ENCODE measurements at places on chromosomes 13 and 19.

DNA sequence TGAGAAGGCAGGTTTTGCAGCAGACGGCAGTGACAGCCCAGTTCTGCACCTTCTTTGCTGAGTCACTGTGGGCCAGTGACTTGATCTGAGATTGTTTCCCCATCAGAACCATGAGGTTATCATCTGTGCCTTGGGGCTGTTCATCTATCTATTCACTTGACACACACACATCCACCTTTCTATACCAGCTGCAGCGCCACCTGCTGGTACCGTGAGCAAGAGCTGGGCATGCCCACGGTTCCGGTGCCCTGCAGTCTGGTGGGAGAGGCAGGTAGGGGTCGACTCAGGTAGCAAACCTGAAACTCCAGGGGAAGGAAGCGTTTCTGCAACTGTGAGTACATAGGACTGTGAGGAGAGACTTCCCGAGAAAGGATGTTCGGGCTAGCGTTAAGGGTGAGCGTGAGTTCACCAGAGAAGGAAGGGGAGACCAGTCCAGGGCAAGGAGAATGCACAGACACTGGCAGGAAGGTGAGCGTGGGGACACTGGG, 7.5 kb upstream of the LIN7B start:
- DNase-seq = no peak

DNA sequence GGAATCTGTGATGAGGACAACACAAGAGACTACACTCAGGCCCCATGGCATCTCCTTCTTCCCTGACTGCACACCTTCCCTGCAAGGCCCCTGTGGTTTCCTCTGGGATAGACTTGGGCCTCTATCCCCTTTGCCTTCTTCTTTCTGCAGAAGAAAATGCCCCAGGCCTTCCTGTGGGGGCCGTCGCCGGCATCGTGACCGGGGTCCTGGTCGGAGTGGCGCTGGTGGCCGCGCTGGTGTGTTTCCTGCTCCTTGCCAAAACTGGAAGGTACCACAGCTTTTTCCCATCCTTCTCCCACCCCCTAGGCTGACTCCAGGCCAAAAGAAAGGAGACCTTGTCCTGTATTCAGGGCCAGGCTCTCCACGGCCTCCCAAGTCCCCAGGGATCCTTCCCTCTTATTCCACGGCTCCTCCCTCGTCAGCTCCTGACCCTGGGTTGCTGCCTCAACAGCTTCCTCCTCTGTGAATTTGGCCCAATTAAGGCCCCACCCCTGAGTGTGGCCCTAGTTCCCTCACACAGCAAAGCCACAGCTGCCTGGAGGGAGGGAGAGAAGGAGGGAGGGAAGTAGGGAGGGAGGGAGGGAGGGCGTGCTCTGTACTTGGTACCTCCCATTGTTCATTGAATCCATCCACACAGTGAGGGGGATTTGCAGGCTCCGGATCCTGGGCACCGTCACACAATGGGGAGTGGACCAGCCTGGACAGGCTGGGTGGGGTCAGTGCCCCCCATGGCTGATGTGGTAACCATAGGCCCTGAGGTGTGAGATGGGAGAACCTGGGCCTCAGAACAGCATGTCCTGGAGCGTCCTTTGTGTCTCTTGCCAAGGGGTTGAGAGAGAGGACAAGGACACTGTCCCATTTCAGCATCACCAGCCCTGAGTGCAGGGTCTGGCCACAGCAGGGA, 12.5 kb downstream of the CEACAM3 start:
- DNase-seq = no peak

DNA sequence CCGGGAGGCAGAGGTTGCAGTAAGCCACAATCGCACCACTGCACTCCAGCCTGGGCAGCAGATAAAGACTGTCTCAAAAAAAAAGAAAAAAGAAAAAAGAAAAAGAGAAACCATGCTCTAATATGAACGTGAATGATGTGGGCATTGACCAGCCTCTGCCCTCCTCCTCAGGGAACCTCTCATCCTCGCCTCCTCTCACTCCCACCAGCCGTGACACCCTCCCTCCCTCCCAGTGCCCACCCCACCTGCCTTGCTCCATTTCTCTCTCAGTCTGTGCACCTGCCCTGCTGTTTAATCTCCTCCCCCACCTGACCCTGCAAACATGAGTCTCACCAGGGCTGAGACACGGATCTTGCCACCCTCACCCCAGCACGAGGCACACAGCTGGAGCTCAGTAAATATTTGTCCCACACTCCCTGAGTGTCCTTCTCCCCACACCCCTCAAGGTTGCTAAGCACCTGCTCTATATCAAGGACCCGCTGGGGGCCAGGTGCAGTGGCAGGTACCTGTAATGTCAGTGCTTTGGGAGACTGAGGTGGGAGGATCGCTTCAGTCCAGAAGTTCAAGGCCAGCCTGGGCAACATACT, 7.5 kb upstream of the BCAT2 start:
- no peak for DNase-seq

DNA sequence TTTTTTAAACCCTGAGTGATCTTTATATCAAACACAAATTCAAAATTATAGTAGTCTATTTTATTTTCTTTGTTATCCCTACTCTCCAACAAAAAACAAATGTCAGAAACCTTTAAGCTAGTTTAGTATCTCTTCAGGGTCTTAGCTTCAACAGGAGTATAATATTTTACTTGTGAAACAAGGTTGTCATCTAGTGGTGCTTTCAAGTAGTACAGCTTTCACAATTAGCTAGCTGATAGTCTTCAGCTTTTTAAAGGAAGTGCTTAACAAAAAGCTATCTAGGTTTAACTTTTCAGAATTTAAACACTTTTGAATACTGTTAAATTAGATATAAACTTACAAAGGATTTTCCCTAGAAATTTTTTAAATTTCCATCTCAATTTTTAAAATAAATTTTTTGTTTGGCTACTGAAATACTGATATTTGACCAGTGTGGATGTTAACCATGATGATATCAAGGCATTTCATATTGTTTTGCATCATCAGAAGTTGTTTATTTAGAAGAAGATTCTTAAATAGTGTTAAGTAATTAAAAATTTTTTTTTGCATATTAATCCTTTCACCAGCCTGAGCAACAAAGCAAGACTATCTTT, 34.2 kb downstream of the TDRD3 start:
- no peak for DNase-seq

DNA sequence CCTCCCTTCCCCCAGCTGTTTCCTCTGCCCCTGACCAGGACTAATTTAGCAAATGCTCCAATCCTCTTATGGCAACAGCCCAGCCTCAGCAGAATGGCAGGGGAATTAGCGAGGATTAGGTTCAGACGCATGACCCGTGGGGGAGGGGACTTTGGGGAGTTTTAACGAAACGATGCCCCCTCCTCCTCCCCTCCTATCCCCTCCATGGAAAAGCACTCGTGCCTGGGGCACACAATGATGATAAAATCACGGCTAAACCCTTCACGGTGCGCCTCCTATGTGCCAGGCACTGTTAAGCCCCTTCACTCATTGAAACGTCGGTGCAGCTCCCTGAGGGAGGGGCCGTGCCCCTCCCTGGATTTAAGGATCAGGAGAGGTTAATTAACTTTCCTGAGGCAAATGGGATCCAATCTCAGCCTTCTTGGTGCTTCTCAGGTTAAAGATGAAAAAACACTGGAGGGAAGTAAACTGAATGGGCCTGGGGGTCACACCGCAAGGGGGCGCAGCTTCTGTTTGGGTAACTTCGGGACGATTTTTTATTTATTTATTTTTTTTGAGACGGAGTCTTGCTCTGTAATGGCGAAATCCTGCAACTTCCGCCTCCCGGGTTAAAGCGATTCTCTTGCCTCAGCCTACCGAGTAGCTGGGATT, 10.1 kb upstream of the TPRX2 start:
- DNase-seq = no peak

GRCh38 chr19:15838351-15838750, 22.9 kb upstream of the OR10H1 start:
- DNase-seq = no peak

DNA sequence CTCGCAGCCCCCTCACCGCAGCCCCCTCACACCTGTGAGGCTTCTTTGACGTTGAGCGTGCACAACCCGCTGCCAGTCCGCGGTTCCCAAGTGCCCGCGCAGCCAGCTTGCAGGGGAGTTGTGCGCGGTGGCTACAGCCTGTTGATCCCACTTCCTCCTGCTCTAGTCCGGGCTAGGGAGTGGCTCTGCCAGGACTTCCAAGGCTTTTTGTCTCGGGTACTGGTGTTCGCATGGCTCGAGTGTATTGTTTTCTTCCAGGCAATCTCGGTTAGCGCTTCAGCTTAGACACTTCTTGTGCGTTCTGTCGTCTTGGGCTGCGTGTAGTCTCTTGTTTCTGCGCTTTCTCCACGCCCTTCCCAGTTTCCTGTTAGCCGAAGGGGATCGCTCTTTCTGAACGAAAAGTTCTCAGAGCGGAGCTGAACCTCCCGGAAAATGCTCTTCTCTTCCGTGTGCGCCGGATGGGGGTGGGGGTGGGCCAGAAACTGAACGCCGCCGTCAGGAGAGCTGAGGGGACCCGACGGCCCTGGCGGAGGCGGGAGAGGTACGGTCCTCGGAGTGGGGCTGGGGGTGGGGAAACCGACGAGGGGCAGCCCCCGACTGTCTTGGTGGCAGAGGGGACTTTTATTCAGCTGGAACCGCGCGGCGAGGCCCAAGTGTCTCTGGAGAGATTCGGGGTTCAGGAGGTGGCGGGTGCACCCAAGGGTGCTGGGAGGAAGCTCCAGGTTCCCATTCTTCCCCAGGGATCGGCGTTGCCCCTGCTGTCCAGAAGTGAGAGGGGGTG, 697 bp upstream of the DGKH start:
- DNase-seq = no peak

- peak; percentile 79 for DNase-seq
Observed at GRCh38 chr19:49932041-49932451, 2.7 kb upstream of the NUP62 start.

DNA sequence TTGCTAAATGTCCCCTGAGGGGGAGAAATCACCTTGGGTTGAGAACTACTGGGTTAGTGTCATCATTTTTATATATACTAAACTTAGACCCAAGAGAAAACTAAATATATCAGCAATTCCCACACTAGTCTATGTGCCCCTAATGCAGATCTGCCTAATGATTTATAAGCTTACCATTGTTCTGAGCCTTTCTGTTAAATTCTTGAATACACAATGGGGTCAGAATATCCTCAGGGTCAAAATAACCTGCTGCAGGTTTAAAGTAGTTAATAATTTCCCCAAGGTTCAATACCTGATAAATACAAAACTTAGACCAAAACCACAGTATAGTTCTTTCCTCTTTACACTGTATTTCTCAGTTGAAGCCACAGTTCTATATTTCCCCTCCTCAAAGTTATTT, 4.6 kb downstream of the VWA8 start:
- DNase-seq = no peak

DNA sequence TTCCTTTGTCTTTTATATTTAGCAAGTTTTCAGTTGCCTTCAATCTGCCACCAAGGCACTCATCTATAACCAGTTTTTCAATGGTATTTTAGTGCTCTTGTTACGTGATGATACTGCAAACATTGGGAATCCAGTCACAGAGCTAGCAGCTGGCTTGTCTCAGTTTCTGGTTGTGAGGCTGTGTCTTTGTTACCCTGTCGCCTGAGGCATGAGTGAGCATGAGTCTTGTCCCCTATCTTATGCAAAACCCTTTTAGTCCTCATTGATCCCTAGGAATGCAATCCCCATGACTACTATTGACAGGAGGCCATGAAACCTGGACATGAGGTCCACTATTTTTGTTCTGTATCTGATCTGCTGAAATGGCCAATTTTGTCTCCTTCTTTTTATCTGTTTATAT, 391.0 kb downstream of the LMO7 start:
- no peak for DNase-seq

- no peak for DNase-seq
Observed at GRCh38 chr13:84433024-84433423, 550.8 kb upstream of the SLITRK1 start.

DNA sequence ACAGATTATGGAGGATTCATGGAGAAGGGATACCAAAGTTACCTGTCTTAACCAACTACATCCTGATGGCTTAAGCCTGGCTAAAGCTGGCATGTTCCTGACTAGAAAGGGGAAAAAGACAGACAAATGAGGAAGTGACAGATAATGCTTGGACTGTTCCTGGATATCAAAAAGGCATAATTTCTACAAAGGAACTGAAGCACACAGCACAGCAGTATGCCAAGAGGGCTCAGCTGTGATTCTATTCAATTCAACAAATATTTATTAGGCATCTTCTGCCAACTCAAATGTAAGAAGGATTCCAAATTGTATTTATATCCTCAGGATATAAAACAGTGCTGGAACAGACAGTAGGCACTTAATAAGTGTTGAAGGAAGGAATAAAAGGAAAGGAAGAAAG, 59.5 kb downstream of the KLF12 start:
- no peak for DNase-seq

- DNase-seq = no peak
Observed at GRCh38 chr13:91292630-91293221, 54.8 kb upstream of the MIR17HG start.

DNA sequence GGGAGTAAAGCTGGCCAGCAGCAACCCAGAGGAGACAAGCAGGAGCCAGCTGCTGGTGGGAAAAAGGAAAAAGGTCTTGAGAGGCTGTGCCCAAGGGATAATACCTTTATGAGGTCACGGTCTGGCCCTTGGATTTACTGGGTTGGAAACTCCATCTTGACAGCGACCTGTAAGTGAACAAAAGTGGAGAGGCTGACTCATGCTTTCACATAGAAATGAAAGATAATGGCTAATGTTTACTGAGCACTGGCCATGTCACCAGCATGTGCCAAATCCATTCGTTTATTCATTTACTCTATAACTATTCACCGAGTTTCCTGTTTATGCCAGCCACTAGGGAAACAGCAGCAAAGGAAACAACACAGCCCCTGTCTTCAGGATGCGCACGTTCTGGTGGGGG, 4.7 kb downstream of the VRK3 start:
- no peak for DNase-seq

GRCh38 chr13:51937320-51938290, 73.6 kb downstream of the ATP7B start:
- no peak for DNase-seq

GRCh38 chr19:47253970-47254369, 2.4 kb upstream of the CCDC9 start:
- no peak for DNase-seq

GRCh38 chr19:39846678-39847486, 703 bp upstream of the FBL start:
- DNase-seq = no peak

GRCh38 chr19:50912727-50913716, 1.8 kb upstream of the KLK4 start:
- no peak for DNase-seq

DNA sequence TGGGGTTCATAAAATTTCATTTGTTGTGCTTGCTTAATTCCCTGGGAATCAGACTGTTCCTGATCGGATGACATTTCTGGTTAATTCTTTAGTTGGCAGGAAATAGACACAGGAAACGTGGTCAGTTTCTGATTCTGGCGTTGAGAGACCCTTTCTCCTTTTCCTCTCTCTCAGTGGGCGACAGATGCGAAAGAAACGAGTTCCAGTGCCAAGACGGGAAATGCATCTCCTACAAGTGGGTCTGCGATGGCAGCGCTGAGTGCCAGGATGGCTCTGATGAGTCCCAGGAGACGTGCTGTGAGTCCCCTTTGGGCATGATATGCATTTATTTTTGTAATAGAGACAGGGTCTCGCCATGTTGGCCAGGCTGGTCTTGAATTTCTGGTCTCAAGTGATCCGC, 10.8 kb downstream of the LDLR start:
- DNase-seq = no peak

GRCh38 chr13:33108620-33109019, 92.4 kb downstream of the KL start:
- DNase-seq = no peak

Data from epithelial cell of prostate (primary cell).